ENCODE measurements at places on chromosomes 3 and 15. TPM values are rescaled to one million over a fixed set of nuclear protein-coding genes. Genes with fewer than 3 reads are reported as not detected.

GRCh38 chr3:47047673-47048072, 68.2 kb downstream of the NBEAL2 start:
- DNase-seq: no peak

DNA sequence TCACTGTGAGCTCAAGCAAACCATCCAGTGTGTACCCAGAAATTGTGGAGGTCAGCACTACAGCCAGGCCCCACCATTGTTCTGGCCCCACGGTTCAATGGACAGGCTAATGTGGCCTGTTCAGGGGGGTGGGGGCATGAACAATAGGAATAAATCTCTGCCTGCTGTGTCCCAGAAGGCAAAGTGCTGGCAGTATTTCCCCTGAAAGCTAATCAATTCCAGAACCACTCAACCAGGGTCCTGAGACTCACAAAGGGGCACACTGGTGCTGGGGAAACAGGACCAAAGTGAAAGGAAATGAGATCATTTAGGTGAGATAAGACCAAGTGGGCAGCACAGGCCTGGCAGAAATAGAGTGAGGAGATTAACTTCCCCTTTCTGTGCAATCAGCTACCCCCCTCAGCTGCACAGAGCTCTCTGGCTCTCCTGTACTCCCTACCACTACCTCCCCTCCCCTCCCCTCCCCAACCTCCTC, 11.5 kb downstream of the CRYGS start:
- no peak for DNase-seq

The ARHGAP11A gene
- 0.70 TPM for total RNA-seq

The CLDN18 gene
- total RNA-seq: not detected

The SEMA6D gene
- 6.3 TPM for total RNA-seq

The TM2D3 gene
- 62.8 TPM for total RNA-seq

The GP9 gene
- not detected for total RNA-seq

DNA sequence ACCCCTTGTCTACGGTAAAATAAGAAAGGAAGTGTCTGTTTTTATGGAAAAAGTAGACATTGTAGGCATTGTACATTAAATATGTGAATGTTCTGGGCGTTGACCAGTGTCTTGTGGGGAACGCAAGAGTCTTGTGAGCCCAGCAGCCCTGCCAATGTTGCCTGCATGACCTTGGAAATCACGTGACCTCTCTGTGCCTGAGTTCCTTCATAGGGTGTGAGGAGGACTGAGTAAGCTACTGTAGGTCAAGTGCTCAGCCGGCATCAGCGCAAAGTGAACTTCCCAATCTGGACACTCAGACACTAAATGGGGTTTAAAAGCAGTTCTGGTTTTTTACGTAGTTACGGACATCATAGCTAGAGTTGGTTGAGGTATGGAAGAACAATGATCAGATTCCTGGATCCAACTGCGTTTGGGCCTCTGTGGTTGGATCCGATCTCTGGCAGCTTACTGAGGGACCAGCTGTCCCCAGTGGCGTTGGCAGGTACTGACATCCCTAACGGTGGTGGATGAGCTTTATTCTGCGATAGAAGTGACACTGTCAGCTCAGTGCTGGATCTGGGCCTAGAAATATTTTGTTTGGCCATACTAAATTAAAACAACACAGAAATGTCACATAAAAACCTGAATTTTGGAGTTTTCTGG, 63.8 kb downstream of the SPSB4 start:
- no peak for DNase-seq

GRCh38 chr3:141807277-141808033, 44.2 kb downstream of the GRK7 start:
- no peak for DNase-seq

The STRIT1 gene
- total RNA-seq: not detected

The PLAAT1 gene
- 1.4 TPM for total RNA-seq

The OSTN gene
- total RNA-seq: not detected

DNA sequence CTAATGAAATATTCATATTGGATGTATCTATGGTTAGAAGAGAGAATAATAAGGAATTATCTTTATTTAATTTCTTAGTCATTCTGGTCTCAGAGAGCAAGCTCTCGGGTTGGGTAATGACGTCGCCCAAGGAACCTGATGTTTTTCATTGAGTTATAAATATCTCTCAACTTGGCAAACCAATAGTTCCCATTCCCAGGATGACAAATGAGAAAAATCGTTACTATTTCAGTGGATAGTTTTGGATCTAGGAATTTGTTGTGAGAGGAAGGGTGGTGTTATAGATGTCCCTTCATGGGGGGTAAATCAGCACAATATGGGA, 162.9 kb upstream of the NR2E3 start:
- DNase-seq: no peak

The NMNAT3 gene
- 2.4 TPM for total RNA-seq

- no peak for DNase-seq
These were observed 24.3 kb downstream of the CLDN11 start for GRCh38 chr3:170442947-170443346.

Measured in uterus (tissue), 4 donors.